ENCODE measurements at places on chromosomes 4 and X.
A peak's percentile ranks its signal among the peaks of the same experiment; 100 is the strongest.

DNA sequence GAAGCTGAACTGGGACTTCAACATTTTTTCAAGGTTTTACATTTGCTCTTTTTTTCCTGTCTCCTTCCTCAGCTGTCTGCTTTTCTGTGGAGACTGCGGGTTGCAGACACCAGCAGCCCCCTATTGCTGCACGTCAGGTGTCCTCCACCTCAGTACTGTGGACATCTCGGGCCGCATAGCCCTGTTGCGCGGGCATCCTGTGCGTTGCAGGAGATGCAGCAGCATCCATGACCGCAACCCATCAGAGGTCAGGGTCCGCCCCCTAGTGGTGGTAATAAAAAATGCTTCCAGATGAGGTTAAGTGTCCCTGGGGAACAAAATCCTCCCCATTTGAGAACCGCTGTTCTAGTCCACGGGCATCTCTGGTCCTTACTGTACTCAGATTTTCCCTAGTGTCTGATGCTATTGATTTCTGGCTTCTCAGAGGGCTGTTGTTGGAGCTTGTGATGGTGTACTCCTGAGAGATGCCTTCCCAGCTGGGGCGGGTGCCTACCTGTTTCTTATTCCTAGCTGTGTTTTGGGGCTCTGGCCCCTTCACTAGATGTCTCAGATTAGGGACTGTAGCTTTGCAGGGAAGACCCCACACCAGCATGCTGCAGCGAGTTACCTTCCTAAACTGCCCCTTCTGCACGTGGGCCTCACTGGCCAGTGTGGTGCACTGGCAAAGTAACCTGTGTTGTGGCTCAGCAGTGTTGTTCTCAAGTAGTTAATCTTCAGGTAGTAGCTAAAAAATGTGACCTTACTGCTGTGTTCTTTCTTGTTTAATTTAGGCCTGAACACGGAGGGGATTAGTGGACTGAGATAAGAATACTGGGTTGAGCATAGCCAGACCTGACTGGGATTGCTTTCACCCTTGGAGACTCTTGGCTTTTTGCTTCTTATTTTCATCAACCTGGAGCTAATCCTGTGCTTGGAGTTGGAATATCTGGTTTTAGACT is 28.2 kb downstream of the NSD2 start:
- DNase-seq, result peak; percentile 70

- DNase-seq, result no peak
Observed at GRCh38 chr4:155497306-155497705, 120.5 kb upstream of the MAP9 start.

DNA sequence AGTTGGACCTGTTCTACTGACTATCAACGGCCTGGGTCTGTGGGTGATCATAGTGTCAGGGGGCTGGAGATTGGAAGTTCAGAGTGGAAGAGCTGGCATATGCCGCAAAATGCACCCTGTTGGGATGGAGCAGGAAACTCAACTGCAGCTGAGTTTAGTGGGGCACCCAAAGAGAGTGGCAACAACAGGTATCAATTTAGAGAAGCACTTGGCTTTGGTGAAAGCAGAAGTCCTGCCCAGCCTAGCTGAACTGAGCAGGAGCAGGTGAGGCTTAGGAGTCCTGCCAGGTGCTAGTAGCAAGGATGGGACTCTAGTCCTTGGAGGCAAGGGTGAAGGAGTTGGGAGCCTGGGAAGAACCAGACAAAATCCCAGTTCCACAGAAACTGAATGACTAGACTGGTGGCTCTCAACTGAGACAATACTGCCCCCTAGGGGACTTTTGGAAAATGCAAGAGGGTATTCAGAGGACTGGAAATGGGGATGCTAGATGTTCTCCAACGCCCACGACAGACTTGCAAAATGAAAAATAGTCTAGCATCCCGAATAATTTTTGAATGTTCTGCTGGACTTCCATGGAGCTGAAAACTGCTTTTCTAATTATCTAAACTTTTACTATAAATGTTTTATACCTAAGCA is 49.4 kb downstream of the RTL9 start:
- peak; percentile 33 for DNase-seq

DNA sequence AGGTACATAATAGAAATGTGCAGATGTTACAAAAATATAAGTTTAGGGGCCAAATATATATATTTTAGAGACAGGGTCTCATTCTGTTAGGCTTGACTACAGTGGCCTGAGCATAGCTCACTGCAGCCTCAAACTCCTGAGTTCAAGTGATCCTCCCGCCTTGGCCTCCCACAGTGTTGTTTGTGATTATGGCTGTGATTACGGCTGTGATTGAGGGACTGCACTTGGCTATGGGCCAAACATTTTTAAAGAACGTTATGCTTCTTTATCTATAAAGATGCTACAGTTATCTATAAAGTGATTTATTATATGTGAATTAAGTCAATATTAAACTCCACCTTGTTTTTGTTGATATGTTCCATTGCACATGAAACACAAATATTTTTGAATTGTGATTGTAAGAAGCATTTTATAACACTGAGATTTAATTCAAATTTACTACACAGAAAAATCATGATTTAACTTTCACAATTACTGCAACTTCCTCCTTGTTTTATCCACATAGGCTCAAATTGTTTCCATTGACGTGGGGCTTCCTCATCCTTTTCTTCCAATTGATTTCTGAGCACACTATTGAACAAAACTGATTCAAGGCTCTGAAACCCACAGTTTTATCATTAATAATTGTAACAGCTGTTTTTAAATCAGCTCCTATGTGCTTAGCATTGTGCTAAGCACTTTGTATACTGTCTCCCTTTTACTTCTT is 68.4 kb upstream of the BMPR1B start:
- no peak for DNase-seq

DNA sequence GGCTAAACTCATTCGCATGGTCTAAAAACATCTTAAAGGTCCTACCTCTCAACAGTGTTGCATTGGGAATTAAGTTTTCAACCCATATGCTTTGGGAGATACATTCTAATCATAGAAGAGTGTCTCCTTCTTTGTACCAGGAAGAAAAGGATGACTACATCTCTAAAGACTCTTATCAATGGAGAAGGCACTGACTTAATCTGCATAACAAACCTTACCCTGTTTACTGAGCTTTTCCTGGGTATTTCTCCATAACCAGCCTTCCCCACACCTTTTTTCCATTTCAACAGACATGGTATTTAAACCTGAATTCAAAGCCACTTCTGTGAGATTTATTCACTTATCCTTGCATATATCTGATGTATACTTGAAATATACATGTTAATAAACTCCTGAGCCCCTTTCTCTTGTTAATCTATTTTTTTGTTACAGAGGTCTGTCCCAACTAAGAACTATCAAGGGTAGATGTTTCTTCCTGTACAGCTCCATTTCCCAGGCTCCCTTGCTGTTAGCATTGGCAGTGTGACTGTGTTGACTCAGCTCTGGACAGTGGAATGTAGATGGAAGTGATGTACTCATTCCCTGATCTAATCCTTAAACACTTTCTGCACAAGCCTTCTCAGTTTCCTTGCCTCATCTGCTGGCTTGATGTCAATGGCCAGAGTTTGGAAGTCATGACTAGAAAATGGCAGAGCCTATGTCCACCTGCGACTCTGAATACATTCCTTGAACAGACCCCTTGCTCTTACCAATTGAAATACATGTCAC is 148.9 kb upstream of the CPEB2 start:
- peak; percentile 39 for DNase-seq

GRCh38 chrX:131650637-131651410 is 107.0 kb downstream of the OR13H1 start:
- DNase-seq, result no peak

DNA sequence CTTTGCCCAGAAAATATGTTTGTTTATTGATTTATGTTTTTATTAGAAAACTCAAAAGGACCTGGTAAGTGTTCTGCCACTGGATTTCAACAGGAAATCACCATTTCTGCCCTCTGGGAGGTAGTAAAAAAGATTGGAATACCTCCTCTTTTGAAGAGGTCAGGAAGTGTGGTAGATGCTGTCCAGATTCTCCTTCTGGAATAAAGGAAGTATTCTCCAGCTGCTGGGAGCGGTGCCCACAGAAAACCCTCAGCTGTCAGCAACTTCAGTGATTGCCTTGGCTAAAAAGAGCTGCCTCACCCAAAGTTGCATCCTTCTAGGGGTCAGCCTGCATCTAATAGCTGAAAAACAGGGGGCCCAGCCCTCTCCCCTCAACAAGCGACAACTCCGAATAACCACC is 13.8 kb upstream of the ZNF674 start:
- no peak for DNase-seq

GRCh38 chrX:1380672-1381233 is 11.2 kb downstream of the SLC25A6 start:
- DNase-seq, result no peak

DNA sequence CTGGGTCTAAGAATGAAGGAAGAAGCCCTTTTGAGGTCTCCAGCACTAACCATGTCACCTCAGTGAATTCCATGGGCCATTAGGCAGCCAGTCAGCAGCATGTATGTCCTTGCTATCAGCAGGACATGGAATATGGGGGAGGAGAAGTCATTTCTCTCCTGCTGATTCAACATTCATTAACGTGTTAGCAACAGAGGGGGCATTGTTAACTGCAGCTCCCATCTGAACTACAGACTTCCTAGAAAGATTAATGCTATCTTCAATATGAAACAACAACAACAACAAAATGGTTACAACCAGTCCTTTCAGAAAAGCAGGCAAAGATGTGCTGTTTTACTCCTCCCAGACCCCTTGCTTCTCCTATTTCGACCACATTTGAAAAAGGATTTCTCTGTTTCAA is 120.4 kb upstream of the SLC34A2 start:
- DNase-seq, result no peak

- DNase-seq, result no peak
Observed at GRCh38 chrX:19836337-19836736, 51.1 kb downstream of the SH3KBP1 start.

GRCh38 chrX:49058794-49059193 is at the start of gene CCDC120:
Gene CCDC120 (plus strand): TSS chrX:49058999. CDS start chrX:49062042, 3,043 bp downstream.
- DNase-seq, result no peak

All from kidney capillary endothelial cell (primary cell).